ENCODE measurements at places on chromosomes 7 and 10.

DNA sequence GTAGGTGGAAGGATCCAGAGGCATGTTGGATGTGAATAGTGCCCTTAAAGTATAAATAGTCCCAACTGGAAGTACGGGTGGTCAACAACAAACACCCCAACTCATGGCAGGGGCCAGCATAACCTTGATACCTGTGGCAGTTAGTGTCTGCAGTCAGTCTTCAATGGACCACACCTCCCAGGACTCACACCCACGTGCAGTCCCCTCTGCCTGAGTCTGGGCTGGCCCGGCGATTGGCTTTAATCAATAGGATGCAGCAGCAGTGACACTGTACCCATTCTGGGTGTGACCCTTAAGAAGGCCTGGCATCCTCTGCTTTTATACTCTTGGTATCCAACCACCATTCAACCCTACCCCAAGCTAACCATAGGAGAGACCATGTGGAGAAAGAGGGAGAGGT is 18.6 kb downstream of the DRGX start:
- no peak for DNase-seq

GRCh38 chr10:113331961-113332360 is 220.9 kb upstream of the HABP2 start:
- no peak for DNase-seq

DNA sequence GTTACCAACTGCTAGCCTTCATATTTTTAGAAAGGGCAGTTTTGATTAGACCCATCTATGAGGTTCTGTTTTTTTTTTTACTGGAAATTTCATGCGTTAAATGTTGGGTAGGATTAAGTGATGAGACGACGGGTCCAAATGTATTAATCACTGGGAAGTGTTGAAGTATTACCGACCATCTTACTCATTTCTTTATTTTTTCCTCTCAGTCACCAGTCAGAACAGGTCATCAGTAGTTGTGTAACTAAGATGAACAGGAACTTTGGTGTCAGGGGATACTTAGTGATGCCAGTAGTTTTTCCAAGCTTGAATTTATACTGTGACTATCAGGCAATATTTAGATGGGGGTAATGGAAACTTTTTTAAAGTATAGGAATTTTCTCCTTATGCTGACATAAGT is 14.2 kb downstream of the TFAM start:
- DNase-seq, result no peak

- DNase-seq, result no peak
Observed at GRCh38 chr7:81514546-81514945, 255.3 kb downstream of the HGF start.

GRCh38 chr10:55746002-55746401 is 615.1 kb downstream of the ZWINT start:
- no peak for DNase-seq

- DNase-seq, result no peak
Observed at GRCh38 chr7:142862351-142862750, 7.5 kb downstream of the EPHB6 start.

DNA sequence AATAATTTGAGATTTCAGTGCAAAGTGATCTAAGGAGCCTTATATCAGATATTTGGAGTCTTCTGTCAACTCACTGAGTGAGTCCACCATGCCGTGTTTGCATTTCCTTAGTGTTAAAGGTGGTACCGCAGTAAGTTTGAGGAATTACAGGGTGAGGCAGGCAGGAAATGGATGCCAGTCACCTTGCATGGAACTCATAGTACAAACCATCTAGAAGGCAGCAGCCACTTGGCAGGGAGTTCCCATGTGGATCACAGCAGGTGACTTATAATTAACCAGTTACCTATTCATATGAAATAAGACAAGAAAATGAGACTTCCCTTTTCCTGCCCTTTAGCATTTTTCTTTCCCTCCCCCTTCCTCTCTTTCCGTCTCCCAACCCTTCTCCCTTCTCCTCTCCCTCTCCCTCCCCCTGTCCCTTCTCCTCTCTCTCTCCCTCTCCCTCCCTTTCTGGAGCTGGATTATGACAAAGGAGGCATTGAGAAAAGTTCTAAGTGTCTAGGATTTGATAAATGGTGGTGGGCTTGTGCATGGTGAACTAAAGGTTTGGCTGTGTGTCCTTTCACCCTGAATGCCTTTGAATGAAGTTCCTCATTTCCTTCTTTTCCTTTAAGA is 94.1 kb downstream of the LRRC4 start:
- DNase-seq, result peak; percentile 77

DNA sequence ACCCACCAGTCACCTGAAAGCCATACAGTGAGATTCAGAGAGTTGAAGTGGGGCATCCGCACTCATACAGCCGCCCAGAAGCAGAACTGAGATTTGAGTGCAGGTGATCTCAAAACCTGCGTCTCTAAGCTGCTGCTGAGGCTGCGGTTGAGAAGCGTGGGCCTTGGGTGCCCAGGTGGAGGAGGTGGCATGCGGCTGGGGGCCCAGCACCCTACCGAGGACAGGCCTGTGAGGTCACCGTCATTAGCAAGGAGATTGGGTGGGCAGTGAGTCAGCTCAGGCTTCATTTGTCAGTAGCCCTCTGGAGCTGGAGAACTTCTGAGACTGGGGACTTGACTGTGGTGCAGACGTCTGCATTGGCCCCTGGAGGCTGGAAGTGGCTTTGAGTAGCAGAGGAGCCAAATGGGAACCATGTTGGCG is 29.8 kb downstream of the ZMIZ1 start:
- no peak for DNase-seq

- no peak for DNase-seq
Observed at GRCh38 chr10:117462816-117463544, 79.6 kb upstream of the EMX2 start.

- peak; percentile 42 for DNase-seq
Observed at GRCh38 chr7:131538813-131539179, 17.6 kb downstream of the PODXL start.

DNA sequence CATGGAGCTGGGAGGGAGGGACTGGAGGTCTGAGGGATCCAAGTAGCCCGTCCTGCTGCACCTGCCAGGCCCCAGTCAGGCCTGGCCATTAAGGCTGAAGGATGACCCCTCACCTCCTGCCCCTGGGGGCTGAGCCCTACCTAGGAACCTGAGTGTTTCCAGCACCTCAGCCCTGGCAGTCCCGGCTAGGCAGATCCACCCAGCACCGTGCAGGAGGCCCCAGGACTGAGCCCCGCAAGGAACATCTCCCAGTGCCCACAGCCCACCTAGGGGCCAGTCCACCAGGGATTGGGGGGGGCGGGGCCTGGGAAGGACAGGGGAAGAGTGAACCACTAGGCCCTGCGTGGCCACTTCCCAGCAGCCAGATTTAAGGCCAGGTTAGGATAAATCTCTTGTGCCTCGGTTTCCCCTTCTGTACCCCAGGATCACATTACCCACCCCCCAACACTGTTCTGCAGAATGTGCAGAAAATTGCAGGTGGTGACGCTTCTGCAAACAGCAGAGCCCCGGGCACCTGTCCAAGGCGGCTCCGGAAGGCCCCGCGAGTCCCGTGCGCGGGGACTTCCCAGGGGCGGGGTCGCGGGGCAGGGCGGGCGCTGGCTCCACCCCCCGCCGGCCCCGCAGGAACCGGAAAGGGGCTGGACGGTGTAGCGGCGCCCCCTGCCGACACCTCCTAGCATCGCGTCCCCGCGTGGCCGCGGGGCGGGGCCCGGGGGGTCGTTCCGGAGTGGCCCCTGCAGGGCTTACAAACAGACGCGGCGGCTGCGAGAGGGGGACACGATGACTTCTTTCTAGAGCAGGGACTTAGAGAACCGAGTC is 55.9 kb downstream of the PWWP2B start:
- peak; percentile 46 for DNase-seq

GRCh38 chr10:59006511-59007306 is 169.7 kb upstream of the PHYHIPL start:
- no peak for DNase-seq

DNA sequence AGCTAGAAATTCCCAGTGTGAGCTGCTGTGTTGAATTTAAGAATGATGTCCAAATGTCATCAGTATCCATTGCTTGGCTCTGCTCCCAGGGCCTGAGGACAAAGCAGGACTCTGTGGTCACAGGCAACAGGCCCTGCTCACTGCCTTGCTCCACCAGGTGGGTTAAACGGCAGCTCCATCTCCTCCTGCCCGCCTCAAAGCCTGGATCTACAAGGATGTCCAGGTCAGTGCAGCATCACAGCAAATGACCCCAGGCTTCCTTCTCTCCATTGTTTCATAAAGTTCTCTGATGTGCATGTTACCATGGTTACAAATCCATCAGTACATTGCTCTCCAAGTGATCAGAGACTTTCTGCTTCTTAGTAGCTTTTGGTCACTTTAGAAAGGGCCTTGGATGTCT is 322.0 kb upstream of the ZNF32 start:
- DNase-seq, result no peak

DNA sequence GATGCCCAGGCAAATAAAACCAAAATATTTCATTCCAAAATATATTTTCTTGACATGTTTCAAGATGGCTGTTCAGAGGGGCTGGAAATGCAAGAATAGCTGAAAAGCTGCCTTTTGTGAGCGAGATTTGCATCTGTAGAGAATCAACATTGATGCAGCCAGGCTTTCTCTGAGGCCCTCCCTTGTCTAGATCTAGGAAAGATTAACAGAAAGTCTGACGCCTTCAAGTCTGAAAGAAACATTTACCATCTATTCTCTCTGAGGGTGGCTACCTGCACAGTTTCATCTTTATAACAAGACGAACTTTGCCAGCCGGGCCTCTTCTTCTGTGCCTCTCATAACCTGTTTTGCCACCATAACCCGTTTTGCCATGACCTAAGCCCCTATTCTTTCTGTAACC is 170.2 kb downstream of the AKR1D1 start:
- DNase-seq, result no peak

DNA sequence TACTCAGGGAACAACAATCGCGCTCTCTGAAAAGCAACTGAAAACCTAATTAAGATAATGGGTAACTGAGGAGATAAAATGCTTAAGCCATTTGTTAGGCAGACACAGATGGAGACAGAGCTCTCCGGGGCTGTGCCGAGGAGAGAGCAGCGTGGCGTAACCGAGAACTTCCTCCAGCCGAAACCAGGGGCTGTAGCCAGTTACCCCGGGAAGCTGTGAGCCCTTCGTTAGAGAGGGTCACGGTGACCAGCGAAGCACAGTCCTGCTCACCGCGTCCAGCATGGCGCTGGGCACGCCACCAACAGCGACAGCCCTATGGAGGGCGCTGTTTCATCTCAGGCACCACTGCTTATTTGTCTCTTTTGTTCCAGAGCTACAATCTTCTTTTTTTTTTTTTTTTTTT is 16.1 kb downstream of the PAPOLB start:
- peak; percentile 38 for DNase-seq

DNA sequence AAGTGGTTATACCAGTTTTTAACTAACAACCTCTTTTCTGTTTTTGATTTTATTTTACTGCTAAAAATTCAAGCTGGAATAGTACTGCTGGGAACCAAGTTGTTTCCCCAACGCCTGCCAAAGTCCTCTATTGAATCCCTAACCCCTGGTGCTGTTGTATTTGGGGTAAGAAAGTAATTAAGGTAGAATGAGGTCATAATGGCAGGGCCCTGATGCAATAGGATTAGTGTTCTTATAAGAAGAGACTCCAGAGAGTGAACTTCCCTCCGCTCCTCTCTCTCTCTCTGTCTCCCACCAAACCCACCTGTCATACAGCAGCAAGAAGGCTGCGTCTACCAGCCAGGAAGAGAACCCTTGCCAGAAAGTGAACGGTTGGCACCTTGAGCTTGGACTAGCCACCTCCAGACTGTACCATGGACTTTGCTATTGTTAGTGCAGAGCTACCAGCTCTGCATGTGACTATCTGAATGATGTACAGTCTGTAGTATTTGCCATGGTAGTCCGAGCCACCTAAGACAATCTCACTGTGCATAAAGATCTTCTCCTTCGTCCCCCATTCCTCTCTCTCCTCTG is 86.5 kb upstream of the KLF6 start:
- no peak for DNase-seq

- peak; percentile 96 for DNase-seq
Observed at GRCh38 chr7:118492466-118492865, 268.0 kb downstream of the ANKRD7 start.

DNA sequence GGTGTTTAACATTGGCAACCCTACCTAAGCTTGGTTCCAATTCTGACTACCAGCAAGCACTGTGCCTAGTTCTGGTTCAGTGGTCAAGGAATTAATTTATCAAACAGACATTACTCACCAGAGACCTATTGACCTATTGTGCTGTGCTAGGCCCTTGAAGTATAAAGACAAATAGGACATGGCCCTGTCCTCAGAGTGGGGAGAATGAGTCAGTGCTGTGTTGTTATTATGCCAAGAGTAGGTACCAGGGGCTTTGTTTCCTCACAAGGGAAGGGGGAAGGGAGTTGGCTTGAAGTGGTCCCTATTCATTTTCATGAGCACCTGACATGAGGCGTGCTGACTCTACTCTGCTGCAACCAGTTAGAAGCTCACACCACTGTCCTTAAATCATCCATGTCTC is 62.6 kb upstream of the PLPP4 start:
- DNase-seq, result no peak

GRCh38 chr10:18334116-18334867 is 194.1 kb downstream of the CACNB2 start:
- no peak for DNase-seq

DNA sequence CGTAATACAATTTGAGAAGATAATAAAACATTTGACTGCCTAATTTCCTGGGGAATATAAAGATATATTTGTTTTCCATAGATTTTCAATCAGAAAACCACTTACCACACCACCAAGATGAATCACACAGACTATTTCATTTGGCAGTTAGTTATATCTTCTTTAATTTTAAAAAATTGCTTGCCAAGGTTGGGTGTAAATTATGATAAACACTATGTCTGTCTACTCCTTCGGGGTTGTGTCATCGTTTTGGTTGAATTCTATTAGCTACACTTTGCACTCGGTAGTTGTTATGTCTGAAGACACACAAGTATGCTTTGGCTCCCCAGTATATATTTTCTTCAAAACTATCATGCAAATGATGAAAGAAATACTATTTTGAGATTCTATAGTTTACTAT is 594.8 kb upstream of the SEMA3D start:
- DNase-seq, result no peak

- DNase-seq, result no peak
Observed at GRCh38 chr10:30379983-30380382, 30.9 kb upstream of the MTPAP start.

- no peak for DNase-seq
Observed at GRCh38 chr7:54179321-54180029, 362.7 kb upstream of the VSTM2A start.

DNA sequence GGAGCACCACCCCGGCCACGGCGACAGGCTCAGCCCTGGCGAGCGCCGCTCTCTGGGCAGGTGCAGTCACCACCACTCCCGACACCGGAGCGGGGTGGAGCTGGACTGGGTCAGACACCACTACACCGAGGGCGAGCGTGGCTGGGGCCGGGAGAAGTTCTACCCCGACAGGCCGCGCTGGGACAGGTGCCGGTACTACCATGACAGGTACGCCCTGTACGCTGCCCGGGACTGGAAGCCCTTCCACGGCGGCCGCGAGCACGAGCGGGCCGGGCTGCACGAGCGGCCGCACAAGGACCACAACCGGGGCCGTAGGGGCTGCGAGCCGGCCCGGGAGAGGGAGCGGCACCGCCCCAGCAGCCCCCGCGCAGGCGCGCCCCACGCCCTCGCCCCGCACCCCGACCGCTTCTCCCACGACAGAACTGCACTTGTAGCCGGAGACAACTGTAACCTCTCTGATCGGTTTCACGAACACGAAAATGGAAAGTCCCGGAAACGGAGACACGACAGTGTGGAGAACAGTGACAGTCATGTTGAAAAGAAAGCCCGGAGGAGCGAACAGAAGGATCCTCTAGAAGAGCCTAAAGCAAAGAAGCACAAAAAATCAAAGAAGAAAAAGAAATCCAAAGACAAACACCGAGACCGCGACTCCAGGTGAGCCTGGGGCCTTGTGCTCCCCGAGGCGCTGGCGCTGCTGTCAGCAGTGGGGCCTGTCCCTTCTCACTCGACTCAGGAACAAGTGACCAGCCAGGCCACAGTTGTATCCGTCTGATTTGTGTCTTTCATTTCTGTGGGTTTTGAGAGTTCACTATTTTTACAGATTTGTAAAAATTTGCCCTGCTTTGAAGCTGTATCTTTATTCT is 117.7 kb downstream of the CYTH3 start:
- no peak for DNase-seq
